ENCODE measurements at places on chromosomes 2 and 18.

- DNase-seq: no peak
Measured at GRCh38 chr18:72738136-72738535, 129.7 kb downstream of the NETO1 start.

DNA sequence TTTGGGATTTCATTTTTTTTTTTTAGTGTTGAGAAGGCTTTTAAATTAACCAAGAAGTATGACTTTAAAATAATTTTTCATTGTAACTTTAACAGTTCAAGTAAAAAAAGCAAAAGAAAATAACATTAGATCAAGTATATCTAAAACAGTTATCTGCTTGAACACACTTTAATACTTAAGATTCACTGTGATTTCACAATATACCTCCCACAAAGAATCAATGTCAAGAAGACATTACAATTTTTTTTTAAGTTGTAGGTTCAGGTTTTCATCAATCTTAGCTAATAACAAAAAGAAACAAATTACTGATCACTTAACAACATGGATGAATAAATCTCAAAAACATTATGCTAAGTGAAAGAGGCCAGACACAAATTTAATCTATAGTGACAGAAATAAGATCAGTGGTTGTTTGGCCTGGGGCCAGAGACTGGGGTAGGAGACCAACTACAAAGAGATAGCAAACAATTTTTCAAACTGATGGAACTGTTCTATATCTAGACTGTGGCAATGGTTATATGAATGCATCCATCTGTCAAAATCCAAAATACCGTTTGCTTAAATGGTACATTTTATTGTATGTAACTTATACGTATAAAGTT lies 74.8 kb upstream of the FRZB start:
- DNase-seq: no peak

GRCh38 chr2:19225126-19225525 lies 133.3 kb downstream of the OSR1 start:
- no peak for DNase-seq

DNA sequence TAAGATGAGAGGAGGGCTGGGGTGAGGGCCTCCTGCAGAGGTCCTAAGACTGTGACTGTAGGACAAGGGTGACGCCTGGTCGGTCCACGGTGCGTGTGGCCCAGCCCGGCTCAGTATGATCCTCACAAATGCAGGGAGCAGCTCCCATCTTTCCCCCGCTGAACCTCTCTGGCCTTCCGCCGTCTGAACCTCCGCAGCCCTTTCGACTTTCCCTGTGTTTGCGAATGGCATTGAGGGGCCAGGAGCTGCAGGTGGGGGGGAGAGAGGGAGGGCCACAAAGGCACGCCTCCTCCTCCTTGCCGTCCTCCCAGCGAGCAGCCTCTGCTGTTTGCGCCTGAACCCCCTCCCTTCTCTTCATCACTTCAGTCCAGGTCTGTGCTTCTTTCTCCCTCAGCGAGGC lies 68.6 kb upstream of the PXDN start:
- DNase-seq: no peak
